Smooth muscle cell of the brain vasculature (primary cell): ENCODE measurements at places on chromosomes 4 and X.

- DNase-seq: no peak
Observed at GRCh38 chrX:45760187-45760742, 559.6 kb upstream of the DIPK2B start.

- DNase-seq: no peak
Observed at GRCh38 chr4:7309181-7309580, 116.8 kb downstream of the SORCS2 start.

DNA sequence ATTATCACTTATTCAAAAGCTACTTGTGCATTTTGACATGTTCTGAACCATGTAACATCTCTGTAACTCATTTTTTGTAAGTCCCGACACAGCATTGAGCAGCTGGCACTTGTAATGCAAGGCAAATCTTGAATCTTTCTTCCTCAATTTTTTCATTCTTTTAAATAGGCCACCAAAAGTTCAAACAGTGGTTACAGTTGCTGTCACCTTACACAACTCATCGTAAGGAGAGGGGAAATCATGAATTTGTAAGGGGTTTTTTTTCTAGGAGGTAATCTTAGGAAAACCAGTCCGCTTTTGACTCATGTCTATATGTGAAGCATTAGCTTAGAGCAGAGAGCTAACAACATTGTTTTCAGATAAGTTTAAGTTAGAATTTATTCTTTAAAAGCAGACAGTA lies 124.5 kb downstream of the PDLIM5 start:
- no peak for DNase-seq

DNA sequence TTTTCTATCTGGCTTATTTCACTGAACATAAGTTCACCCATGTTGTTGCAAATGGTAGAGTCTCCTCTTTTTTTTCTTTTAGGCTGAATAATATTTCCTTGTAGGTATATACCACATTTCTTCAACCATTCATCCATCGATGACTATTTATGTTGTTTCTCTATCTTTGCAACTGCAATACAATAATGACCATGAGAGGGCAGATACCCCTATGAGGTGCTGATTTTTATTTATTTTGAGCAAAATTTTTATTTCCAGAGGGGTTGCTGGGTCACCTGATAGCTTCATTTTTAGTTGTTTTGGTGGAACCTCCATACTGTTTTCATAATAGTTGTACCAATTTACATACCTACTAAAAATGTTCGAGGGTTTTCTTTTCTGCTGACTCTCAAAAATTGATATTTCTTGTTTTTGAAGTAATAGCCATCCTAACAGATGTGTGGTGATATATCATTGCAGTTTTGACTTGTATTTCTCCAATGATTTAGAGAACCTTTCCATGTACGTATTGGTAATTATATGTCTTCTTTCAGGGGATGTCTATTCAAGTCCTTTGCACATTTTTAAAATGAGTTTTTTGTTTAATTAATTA lies 1697.0 kb downstream of the PCDH7 start:
- no peak for DNase-seq

DNA sequence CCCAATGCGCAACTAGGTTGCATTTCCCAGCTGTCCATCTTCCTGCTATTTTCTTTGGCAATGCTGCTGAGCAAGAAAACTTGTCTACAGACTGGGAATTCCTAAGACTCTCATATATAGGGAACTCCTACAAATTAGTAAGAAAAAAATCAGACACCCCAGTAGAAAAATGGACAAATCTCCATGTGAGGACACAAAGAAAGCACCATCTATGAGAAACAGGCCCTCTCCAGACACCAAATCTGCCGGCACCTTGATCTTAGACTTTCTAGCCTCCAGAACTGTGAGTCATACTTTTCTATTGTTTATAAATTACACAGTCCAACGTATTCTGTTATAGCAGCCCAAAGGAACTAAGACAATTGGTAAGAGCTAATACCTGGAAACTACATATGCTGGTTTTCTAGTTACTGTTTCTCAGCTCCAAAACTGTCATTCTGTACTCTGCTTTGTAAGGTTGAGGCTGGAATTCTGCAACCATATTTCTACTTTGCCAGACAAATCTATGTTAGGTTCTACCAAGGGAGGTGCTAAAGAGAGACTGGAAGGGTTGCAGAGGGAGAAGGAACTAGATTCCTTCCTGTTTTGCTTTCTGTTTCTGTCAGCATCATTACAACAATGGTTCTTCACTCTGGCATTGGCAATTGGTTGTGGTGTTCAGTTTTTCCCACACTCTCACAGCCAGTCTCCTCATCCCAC lies 35.7 kb upstream of the FAM241A start:
- DNase-seq: no peak

- peak; percentile 47 for DNase-seq
Observed at GRCh38 chr4:78864405-78865024, 74.7 kb downstream of the PAQR3 start.

GRCh38 chrX:9578083-9578779 lies 113.4 kb downstream of the TBL1X start:
- no peak for DNase-seq

DNA sequence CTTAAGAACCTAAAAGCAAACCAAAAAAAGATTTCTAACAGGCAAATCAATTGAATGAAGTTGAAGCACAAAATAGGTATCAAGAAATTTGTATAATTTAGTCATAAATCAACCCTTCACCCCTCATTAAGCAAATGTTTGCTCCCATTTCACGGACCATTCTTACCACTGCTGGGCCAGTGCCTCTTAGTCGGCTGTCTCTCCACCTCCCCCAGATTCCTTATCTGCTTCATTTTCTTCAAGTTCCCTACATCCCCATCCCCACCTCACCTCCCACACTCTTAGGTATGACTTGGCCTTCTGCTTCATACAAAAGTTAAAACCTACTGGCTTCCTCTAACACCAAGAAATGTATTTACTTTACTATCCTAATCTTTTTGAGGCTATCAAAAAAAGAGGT lies 11.8 kb downstream of the AASDH start:
- DNase-seq: no peak

DNA sequence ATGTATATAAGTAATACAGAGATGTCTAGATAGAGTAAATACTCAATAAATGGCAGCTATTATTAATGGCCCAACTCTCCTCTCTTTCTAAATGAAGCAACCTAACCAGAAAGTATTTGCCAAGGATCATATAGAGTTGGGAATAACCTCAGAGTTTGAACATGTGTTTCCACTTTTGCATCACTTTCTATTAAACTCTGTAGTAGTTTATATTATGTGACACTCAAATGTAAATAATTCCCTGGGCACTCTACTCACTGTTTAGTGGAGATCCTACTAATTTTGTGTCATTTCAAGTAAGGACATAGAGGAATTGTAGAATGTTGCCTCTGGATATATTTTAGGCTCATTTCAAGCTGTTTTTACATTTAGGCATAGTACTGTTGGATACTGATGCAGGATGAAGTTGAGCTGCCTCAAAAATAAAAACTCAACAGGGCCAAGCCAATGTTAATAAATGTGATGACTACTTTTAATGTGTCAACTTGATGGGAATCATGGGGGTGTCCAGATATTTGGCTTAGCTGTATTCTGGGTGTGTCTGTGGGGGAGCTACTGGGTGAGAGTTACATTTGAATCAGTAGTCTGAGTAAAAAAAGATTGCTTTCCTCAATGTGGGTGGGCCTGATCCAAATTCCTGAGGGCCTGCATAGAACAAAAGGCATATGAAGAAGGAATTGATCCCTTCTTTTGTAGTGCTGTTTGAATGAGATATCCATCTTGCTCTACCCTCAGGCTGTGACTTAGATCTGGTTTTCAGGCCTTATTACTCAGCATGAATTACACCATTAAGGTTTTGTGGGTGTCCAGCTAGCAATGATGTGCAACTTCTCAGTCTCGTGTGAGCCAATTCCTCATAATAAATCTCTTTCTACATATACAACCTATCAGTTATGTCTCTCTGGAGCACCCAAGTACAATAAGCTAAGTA lies 1368.2 kb downstream of the STIM2 start:
- no peak for DNase-seq

DNA sequence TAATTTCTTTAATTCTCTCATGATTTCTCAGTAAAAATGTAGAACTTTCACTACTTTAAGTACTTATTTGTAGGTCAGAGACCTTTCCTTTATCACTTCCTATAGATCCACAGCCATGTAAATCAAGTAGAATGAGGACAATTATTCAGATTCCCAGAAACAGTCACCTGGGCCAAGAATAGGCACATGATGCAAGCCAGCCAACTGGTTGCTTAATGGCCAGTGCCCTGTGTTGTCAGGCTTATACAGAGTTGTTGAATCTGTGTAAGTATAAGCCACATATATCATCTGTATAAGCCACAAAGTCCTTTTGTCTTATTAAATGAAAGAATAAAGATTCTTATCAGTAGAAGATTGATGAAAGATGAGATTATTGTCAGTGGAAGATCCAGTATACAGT lies 5.2 kb downstream of the BANK1 start:
- DNase-seq: no peak

DNA sequence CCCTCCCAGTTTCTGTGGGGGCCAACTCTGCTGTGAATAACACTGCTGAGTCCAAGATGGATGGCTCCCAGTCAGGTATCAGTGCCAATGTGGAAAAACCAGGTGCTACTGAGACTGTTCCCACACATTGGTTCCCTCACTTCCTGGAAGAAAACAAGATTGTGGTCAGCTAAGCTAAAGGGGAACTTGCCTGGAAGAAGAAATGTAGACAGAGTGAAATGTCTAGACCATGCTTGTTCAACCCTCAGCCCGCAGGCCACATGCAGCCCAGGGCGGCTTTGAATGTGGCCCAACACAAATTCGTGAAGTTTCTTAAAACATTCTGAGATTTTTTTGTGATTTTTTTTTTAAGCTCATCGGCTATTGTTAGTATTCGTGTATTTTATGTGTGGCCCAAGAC lies 28.6 kb upstream of the UTP14A start:
- DNase-seq: no peak
